ENCODE measurements at places on chromosomes 5 and 9.

- DNase-seq, result no peak
Observed at GRCh38 chr5:95406426-95407090, 15.4 kb downstream of the FAM81B start.

DNA sequence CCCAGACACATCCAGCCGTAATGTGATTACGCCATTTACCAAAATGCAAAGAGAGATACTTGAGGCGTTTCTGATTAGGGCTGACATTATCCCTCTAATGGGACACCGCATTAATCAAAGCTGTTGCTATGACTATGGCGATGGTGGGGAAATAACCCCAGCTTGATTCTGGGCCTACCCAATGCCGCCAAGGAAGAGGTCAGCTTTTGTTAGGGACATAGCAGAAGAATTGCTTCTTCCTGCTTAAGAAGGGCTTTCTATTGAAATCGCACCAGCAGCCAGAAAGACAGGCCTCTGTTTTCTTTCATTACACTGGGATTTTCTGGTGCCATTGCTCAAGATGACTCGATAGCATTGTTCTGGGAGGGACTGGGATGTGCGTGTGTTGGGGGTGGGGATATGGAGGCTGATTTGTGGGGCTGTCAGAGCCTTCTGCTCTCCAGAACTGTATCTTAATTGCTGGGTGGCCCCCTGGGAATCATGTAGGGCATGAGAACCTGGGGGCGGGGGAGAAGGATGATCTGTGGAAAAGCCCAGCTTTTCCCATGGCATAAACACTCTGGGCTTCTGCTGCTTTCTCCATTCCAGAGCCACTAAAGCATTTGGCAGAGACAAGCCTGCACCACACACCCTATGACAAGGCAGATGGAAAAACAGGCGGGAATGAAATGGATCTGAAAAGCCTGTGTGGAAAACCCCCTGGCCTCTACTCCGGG is 106.5 kb upstream of the RAD23B start:
- no peak for DNase-seq

GRCh38 chr5:146553446-146553845 is 37.5 kb upstream of the GPR151 start:
- DNase-seq, result no peak

- no peak for DNase-seq
Observed at GRCh38 chr9:22922222-22922621, 475.6 kb downstream of the DMRTA1 start.

- no peak for DNase-seq
Observed at GRCh38 chr9:81627481-81627880, 61.9 kb downstream of the TLE1 start.

DNA sequence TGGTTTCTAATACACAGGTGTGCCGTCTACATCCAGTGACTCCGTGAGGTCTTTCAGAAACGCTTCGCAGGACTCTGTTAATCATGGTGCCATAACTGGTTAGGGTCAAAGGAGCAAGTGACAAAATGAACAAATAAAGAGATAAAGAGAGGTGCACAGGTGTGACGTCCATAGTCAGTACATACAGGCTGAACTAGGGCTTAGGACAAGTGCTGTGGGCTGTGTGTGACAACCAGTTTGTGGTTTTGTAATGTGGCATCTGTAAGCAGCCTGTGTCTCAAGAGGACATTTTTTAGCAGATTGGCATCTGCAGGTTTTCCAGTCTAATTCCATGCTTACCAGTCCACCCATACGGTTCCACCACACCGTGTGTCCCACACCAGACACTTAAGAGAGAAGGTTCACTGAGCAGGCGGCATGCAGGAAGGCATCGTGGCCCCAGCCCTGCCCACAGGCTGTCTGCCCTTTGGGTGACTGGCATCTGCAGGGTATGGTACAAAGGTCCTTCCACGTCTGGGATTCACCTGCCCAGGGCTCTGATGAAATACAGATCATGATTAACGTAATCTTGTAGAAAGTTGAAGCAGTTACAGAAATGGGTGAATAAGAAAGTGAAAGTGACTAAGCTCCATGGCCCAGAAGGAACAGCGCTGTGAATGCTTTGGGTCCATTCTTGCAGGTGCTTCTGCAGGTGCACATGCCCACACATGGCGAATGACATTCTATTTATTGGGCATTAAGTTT is 26.9 kb downstream of the SRD5A1 start:
- DNase-seq, result no peak

DNA sequence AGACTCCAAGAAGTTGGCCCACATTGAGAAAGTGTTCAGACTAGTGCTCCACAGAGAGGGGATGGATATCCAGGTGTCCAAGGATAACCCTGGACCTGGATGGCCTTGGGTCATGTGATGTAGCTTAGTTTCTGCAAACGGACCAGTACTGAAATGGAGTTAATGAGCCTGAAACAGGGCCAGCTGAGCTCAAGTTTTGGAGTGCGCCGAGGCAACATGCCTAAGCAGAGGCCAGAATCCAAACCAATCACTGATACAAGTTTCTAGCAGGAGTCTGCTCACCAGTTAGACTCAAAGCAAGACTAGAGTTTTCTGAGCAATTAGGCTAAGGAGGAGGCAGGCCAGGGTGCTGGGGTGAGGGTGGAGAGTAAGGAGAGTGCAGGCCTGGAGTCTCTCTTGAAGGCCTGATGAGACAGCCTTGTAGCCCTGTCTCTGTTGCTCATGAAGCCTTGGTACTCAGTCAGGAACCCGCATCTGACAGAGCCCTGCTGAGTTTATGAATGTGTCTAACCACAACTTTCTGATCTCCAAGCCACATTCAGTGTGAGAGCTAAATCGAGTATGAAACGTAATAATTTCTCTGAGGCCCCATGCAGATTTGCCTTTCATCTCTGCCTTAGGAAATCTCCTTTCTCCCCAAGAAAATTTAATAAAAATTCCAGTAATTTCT is 68.9 kb upstream of the EQTN start:
- no peak for DNase-seq

DNA sequence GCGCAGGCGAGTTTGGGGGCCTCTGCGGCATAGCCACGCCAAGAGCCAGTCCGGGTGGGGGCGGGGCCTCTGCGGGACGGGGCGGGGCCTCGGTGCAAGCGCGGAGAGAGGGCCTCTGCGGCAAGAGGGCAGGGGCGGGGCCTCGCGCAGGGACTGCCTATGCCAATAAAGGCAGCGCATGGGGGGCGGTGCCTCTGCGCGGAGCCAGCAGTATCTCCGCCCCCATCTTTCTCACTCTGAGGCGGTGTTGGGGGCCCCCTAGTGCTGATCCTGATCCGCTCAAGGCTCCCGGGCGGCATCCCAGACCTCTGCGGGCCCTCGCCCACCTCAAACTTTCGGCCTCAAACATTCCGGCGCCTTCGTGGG is 9.2 kb upstream of the GPRIN1 start:
- DNase-seq, result no peak

- DNase-seq, result no peak
Observed at GRCh38 chr9:31776471-31776870, 608.0 kb upstream of the ACO1 start.

- no peak for DNase-seq
Observed at GRCh38 chr5:123297198-123297831, 125.9 kb downstream of the CEP120 start.

- no peak for DNase-seq
Observed at GRCh38 chr5:177162379-177162778, 28.8 kb downstream of the NSD1 start.

DNA sequence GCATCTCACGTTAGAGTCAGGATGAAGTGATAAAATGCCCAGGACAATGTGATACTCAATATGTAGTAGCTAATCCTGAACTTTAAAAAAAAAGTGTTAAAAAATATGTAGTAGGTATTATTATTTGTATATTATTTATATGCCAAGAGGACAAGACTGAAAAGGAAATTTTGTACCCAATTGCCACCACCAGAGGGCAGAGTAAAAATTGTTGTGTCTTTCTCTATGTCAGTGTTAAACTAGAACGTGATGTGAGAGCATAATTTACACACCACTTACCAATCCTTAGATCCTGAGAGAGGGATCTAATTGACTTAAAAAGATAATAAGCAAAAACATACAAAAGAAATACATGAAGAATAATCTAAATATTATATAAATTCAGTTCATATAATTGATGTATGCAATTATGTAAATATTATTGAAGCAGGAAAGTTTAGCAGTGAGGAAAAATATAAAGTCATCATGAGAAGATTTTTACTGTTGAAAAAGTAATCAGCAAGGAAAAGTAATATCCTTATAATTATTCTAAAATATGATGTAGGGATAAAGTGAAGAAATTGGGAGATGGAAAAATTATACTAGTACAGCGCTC is 288.9 kb downstream of the RAB3C start:
- DNase-seq, result no peak

DNA sequence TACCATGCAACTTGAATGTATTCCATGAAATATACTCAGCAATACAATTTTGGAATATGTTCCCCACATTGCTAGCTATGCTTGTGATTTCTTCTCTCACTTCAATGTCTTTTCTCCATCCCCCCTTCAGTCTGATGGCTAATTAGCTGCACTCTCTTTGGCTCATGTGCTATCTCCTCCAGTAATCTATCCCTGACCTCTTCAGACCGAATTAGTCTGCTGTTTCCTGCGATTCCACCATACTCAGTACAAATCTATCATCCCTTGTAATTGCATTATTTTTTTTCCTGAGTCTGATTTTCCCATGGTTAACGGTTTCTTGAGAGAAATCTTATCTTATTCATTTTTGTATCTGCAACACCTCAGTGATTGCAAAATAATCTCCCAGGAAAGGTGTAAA is 360.7 kb upstream of the CDH10 start:
- DNase-seq, result no peak

DNA sequence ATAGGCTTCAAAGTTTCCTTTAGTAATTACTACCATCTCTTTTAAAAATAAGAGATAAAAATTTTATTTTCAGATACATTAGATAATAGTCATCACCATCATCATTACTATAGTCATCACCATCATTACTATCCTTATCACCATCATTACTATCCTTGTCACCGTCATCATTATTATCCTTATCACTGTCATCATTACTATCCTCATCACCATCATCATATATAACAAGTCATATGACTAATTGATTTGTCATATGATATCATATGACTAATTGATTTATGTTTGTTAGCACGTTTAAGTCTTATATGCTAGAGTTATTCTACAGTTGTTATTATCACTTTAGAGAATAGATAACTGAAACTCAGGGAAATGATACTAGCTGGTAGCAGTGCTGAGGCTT is 382.1 kb upstream of the CDH18 start:
- DNase-seq, result no peak

- no peak for DNase-seq
Observed at GRCh38 chr5:180133060-180133459, 61.5 kb upstream of the RNF130 start.

- no peak for DNase-seq
Observed at GRCh38 chr9:22169727-22170503, 160.8 kb upstream of the CDKN2B start.

GRCh38 chr5:26856238-26856637 is 182.1 kb downstream of the CDH9 start:
- no peak for DNase-seq
